ENCODE measurements at places on chromosomes 6 and 20.

DNA sequence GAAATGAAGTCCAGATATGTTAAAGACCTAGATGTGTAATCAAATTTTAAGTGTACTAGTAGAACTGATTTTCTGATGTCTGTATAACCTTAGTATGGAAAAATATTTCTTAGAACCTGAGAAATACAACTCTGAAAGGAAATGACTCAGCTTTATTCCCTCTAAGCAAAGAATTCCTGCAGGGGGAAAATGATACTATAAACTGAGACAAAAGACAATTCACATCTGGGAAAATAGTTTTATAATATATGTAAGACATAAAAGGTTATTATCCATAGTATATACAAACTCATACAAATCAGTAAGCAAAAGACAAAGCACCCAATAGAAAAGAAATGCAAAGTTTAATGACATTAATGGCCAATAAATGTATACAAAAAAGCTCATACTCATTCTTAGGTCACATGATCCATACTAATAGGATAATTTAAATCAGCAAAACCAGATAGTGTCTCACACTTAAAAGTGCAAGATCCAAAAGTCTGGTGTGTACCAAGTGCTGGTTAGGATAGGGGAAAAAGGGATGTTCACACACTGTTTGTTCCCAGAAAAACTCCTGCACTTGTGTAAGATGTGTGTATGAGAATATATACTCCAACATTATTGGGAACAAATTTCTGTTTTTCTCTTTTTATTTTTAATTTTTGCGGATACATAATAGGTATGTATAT, 22.6 kb downstream of the RNF217 start:
- no peak for DNase-seq

DNA sequence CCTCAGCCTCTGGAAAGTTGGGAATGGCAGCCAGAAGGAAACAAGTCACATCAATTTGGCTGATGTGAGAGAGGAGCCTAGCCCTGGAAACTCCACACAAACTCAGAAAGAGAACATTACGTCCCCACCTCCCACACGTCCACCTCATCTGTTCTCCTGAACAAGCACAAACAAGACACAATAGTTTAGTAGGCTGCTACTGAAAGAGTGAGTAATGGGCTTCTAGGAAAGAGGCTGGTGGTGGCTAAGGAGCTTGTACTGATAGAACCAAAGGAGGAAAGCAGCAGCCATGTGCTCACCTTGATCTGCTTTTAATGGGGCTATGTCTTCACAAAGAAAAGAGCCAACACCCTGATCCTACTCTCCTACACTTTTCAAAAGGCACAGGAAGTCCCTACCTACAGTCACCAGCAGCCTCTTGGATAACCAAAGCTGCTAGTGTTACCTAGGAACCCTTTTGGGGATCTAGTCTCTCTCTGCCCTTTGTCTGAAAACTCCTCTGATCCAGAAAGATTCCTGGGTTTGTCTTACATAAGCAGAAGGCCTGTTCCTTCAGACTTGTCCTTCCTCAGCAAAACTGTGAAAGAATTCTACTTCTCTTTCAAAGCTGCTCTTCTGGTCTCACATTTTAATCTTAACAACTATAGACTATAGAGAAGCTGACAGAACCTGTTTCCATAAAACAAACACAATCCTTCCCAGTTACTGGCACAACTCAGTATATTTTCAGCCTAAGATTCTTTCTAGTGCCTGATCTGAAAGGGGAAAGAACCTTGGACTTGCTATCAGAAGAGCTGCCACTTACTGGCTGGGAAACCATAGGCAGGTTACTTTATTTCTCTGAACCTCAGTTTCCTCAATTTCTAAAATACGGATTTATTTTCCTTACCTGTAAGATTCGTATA, 3.1 kb downstream of the PLAGL2 start:
- no peak for DNase-seq

DNA sequence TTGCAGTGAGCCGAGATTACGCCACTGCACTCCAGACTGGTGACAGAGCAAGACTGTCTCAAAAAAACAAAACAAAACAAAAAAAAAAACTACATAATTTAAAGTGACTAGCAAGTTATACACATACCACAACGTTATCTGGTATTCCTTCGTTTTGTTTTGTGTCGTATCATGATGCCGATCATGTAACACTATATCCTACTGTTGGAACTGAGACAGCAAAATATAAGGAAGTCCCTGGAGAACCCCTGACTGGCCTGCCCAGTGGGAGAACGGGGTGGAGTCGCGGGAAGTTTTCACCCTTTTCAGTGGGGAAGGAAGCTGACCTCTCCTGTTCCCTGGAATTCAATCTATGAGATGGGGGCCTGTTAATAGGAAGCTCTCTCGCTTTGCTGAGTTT, 15.1 kb downstream of the SOX4 start:
- DNase-seq, result no peak

- DNase-seq, result no peak
Measured at GRCh38 chr6:148736774-148737412, 9.9 kb upstream of the UST start.

GRCh38 chr20:32112841-32113240, 3.3 kb downstream of the TM9SF4 start:
- no peak for DNase-seq

- DNase-seq, result no peak
Measured at GRCh38 chr6:148177589-148178233, 164.9 kb upstream of the SASH1 start.

GRCh38 chr6:40996591-40997233, 42.3 kb downstream of the UNC5CL start:
- no peak for DNase-seq

- DNase-seq, result no peak
Measured at GRCh38 chr6:7431674-7432390, 42.2 kb downstream of the RIOK1 start.

DNA sequence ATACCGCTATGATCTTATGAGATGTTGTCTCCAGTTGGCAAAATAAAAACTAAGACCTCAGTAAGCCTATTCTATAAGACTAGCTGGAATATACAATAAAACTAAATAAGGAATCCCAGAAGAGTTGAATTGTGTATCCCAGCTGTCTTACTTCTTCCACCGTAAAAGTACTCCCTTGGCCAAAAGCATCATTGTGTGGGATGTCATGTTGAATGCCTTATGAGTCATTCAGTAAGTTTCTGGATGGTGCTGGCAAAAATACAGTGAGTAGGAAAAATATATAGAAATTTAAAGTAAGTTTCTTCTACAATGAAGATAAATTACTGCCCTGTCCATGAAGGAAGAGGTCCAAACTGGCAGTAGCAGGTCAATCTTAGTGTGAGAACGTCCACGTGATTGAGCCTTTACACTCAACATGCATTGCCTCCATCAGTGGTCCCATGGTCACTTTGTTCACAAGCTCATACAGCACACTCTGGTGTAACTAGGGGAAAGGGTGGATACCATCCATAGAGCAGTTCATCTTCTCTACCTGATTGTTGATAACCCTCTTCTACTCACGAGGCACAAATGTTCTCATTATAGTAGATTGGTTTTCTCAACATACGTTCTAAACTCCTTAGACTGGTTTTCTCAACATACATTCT, 13.7 kb upstream of the ZNF318 start:
- no peak for DNase-seq

GRCh38 chr20:36854348-36855240, 21.3 kb upstream of the TLDC2 start:
- no peak for DNase-seq

DNA sequence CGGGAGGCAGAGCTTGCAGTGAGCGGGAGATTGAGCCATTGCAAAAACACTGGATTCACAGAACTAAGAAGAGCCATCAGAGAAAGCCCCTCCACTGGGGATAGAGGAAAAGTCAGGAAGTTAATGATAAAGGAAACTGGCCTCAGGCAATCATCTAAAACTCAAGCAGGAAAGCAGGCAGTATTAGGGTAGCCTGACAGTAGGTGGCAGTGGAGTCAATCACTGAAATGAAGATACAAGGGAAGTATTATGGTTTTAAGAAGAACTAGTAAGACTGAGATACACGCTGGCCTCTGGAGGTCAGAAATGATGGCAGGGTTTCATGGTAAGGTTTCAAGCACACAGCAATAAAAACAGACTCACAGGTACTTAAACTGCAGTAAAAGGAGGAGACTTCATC, 578.3 kb downstream of the HACE1 start:
- DNase-seq, result no peak

DNA sequence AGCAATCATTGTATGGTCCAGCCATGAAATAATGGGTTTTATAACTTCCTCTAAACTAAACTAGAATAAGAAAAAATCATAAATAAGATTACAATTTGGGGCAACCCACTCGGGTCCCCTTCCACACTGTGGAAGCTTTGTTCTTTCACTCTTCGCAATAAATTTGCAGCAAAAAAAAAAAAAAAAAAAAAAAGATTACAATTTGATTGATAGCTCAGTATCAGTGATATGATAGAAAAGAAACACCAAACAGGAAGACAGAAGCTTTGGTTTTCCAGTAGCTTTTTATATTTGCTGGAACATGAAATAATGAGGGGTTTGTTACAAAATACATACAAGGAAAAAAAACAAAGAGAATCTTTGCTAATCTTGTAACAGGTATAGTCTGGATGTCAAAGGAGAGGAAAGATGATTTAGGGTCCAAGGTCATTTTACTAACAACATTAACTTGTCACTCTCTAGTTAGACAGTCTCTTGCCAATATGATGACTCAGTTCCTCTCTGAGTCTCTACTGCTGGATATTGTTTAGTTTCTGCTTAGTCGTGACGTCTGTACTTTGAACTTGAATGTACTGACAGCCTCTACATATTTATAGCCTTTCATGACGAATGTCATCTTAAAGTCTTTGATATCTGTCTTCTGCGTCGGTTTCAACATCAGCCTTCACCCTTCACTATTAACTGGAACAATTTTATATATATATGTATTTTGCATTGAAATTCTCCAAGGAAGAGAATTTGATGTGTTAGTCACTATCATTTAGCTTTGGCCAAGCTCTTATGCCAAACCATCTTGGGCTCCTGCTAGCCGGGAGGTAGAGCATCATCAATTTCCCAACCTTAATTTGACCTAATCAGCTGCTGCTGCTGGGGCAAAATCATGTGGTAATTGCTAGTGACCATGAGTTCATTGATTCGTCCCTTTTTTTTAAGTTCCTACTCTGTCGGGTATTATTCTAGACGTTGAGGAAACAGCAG, 213.1 kb upstream of the STXBP5 start:
- no peak for DNase-seq

DNA sequence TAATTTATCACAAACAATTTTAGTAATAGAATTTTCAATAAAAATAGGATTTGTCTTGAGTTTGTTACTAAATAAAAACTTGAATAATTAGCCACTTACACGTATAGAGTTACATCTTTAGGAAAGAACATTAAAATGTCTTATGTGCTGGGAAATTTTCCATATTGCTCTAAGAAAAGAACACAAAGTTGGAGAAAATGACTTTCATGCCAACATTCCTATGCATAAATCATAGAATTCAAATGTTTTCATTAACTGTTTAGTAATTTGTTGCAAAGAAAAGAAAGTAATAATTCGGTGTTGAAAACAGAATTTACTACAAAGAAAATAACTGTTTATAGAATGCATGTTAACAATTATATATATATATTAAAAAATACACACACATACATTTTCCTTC, 4.7 kb upstream of the TBC1D32 start:
- no peak for DNase-seq

- no peak for DNase-seq
Measured at GRCh38 chr6:87436435-87436834, 28.7 kb downstream of the CFAP206 start.

GRCh38 chr6:29864037-29864810, 36.6 kb downstream of the HLA-G start:
- no peak for DNase-seq

DNA sequence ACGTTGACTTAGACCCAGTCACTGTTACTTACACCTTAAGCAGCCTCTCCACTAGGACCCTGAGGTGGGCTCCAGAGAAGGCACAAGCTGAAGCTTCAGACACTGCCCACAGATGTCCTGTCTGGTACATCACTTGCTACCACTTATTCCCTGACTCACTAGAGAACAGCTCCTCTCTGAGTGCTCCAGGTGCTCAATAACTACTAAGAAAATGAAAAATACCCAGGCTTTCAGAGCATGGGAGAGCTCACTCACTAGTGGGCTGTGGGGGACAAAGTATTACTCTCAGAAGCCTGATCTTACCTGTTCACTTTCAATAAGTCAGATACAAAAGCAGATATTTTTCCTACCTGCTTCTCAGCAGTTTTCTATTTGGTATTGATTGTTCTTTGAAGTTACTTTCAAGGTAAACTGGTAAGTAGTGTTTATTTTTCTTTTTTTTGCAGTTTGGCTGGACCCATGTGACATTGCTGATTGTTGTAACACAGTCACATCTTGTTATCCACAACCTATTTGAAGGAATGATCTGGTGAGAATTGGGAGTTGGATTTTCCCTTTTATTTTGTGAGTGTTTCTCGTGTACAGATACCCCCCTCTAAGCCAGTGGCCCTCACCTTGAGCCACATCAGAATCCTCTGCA, 55.9 kb downstream of the CDS2 start:
- no peak for DNase-seq

GRCh38 chr6:130537447-130537846, 171.6 kb downstream of the TMEM200A start:
- no peak for DNase-seq

DNA sequence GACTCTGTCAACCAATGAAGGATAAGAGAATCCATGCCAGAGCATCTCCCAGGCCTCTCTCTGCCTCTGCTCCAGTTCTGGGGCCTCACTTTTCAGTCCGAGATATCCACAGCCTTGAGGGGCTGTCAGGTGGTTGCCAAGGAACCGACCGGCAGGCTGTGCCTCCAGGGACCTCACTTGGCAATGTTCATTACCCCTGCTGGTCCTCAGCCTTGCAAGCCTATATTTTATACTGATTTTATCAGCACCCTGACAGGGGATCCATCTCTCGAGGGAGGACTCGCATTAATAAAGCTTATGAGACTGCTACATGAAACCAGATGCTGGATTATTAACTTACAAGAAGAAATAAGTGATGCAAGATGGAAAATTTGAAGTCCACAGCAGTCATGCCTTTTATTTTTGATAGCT, 39.9 kb downstream of the TMC2 start:
- no peak for DNase-seq

DNA sequence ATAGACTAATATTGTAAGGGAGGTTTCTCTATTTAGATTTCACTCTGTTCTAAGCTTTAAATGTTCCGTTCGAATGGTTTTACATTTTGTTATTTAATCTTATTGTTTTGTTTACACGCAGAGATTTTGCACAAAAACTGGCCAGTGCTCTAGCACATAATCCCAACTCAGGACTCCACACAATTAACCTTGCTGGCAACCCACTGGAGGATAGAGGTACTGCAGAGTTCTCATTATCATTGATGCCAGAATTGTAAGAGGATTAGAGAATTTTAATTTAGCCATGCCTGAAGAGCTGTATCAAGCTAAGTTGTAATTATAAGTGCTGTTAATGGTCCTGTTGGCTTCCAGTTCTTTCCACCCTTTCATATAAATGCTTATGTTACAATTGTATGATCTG, 179.7 kb upstream of the SCGN start:
- no peak for DNase-seq

DNA sequence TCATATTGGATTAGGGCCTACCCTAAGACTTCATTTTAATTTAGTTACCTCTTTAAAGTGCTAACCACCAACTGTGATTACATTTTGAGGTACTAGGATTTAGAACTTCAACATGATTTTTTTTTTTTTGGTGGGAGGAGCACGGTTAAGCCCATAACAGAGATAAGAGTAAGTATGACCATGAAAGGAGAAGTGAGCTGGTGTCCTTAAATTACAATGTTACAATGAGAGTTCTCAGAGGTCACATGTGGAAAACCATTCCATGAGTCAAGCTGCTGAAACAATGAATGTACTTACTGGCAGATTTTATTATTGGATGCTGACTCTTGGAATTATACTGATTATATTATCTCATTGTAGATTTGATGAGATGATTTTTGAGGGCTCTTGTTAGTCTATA, 779.3 kb upstream of the CITED2 start:
- DNase-seq, result no peak
